ENCODE measurements at places on chromosomes 7 and 10.
A peak's percentile ranks its signal among the peaks of the same experiment; 100 is the strongest.

- no peak for DNase-seq
These were observed 191.5 kb upstream of the CELF2 start for GRCh38 chr10:10826125-10826524.

- no peak for DNase-seq
These were observed 22.4 kb upstream of the PWWP2B start for GRCh38 chr10:132374612-132375011.

DNA sequence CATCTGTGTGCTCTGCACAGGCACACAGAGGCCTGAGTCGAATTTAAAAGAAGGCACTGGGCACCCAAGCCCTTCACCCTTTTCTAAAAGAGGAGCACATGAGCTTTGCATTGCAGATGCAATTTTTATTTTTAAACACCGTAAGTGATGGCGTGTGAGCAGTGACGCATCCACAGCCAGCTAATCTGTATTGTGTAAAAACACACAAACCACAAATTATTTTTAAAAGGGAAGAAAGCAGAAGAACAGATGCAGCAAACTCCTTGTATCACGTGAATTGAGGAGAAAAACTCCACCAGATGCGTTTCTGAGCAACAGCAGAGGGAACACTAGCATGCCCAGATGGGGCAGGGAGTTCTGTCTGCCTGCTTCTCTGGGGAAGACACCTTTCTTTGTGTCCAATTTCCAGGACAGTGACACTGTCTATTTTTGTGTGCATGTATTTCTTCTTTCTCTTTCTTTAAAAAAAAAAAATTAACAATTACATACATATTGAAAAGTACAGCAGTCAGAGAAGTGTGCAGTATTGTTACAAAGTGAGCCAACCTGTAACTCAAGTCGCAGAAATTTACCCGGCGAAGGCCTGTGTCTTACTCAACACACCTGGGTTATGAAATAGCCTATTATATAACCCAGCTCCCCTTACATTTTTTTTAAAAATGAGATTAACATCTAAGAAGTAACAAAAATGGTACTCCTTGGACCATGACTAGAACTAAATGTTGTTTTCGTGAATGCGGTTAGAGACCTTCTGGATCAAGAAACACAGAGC is 39.2 kb downstream of the EEPD1 start:
- no peak for DNase-seq

- no peak for DNase-seq
These were observed 194.8 kb downstream of the ABCA13 start for GRCh38 chr7:48366096-48366495.

DNA sequence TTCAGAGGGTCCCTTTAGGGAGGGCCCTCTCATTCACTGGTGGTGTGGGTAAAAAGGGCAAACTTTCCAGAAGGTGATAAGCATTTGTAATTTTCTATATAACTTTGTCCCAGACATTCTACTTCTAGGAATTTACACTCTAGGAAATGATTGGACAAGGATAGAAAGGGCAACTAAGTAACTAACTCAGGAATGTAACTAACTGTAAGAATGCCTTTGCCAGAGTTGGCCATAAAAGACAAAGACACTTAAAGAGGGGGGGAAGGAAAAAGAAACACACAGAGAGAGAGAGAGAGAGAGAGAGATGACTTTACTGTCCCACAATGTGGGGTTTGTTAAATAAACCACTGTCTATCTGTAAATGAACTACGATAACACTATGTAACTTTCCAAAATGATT is 38.5 kb upstream of the ITPRID1 start:
- DNase-seq = no peak

DNA sequence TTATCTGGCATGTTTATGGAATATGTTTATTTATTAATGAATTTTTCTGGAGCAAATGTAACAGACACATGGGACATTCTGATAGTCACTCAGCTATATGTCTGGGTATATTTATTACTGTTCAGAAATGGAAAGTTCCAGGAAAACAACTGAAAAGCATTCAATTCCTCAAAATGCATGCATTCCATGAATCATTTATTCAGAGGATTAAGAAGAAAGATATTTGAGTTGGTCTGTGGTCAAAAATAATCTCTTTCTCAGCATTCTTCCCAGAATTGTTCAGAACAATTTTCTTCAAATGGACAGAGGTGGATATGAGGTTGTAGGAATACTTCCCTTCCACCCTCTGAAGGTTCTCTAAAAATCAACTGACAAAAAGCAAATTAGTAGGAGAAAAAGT is 97.6 kb upstream of the ITGB1 start:
- DNase-seq = no peak

DNA sequence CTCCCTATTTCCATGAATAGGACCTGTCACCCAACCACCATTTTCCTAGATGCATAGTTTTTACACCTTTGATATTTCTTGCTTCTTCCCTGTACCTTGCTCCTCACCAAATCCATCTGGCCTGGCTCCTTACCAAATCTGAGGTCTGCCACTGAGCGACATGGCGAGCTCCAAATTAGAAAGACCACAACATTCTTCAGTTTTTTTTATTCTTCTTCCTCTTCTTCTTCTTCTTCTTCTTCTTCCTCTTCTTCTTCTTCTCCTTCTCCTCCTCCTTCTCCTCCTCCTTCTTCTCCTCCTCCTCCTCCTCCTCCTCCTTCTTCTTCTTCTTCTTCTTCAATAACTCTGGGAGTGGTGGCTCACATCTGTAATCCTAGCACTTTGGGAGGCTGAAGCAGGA is 7.1 kb downstream of the CPED1 start:
- DNase-seq = no peak

GRCh38 chr7:22338877-22339276 is 18.1 kb downstream of the RAPGEF5 start:
- DNase-seq = no peak

DNA sequence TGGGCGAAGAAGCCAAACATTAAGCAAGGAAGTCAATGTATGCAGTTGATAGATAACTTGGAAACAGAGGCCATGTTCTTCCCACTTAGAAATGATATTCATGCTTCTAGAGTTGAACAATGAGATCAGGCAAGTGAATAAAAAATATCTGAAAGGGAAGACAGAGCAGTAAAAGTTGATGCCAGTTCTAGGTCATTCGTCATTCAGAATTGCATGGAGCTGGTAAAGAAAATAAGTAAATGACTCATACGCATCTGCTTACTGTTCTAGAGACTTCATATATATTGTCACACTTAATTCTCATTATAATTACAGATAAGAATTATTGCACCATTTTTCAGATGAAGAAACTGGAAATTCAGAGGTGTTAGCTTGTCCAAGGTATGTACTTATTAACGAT is 158.9 kb upstream of the FERD3L start:
- DNase-seq = no peak

DNA sequence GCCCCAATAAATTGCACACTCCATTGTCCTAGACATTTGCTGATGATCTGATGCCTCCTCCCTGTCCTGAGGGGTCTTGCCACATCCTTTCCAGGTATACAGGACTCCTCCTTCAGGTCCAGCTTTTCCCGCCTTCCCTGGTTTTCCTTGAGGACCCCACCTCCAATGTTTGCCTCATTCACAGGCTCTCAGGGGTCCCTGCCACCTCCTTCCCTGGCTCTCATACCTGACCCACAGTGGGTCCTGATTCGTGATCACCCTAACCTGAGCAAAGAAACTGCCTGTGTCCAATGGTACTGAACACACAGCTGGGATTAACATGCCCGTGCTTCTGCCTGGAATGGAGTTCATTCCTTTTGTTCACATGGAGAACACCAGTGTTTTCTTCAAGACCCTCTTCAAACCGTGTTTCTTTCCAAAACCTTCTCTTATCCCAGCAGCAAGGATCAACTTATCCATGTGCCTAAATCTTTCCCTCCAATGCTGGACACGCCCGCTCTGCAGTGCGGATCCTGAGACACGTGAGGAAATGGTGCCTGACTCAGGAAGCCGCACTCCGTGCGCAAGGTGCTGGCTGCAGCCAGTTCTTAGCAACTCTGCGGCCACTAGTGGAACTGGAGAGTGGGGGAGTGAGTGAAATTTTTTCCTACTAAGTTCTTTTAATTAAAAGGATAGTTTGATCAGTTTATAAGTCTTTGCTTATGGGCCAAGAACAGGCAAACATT is 354.6 kb upstream of the SHH start:
- DNase-seq = no peak

GRCh38 chr10:14543046-14543903 is 212.6 kb upstream of the FRMD4A start:
- DNase-seq = no peak

DNA sequence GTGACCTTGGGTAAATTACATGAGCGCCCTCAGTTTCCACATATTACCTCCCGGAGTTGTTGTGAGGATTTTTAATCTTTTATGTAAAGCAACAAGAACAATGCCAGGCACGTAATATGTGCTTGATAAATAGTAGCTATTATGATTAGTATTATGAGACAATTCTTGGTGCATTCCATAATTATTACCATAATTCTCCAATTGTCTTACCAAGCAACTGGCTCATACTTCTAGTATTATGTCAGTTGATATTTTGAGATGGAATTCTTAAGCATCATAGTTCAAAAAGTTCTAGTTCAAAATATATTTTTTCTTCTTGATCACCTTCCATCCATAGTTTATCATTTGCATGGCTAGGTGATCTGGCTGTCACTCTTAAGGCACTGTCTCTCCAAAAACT is 259.0 kb downstream of the BBS9 start:
- DNase-seq = no peak

DNA sequence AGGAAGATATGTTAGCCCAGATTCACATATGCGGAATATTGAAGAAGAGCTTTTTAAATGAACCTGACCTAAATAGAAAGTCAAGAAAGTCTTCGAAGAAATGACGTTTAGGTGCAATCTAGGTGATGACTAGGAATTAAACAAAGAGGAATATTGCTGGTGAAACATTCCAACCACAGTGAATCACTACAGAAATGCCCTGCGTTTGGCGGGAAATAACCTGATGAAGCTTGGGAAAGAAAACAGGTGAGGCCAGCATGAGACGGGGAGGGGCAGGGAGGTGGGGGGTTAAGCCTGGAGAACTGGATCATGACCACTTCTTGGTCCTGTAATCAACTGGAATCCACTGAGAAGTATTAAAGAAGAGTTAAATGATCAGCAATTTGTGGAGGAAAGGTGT is 299.4 kb upstream of the VSTM2A start:
- no peak for DNase-seq

- peak; percentile 76 for DNase-seq
These were observed at the start of gene OPTN for GRCh38 chr10:13099666-13100348. Gene OPTN (plus strand): TSS chr10:13100163. CDS start chr10:13109123, 8,960 bp downstream.

DNA sequence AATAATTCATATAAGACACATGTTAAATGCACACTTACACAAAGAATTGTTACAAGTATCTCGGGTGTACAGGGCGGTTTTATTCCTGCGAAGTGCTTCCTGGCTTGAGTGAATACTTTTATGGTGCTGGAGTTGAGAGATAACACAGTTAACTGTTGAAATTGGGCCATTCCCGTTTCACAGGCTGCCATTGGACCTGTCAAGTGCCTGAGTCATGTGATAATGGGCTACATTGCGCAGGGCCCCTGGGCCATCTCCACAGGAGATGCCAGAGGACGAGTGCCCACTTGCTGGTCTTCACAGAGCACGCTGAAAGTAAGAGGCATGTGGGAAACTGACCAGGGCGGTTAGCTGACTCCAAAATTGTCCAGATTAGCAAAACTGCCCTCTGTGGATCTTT is 4.8 kb downstream of the FBH1 start:
- no peak for DNase-seq

- no peak for DNase-seq
These were observed 143.0 kb downstream of the DIP2C start for GRCh38 chr10:546451-546850.

- no peak for DNase-seq
These were observed 785.7 kb downstream of the CNTNAP2 start for GRCh38 chr7:146902266-146902665.

- DNase-seq = no peak
These were observed 415.1 kb upstream of the C7orf33 start for GRCh38 chr7:148175512-148175911.

- DNase-seq = no peak
These were observed 589.4 kb upstream of the MBL2 start for GRCh38 chr10:53361936-53362335.

DNA sequence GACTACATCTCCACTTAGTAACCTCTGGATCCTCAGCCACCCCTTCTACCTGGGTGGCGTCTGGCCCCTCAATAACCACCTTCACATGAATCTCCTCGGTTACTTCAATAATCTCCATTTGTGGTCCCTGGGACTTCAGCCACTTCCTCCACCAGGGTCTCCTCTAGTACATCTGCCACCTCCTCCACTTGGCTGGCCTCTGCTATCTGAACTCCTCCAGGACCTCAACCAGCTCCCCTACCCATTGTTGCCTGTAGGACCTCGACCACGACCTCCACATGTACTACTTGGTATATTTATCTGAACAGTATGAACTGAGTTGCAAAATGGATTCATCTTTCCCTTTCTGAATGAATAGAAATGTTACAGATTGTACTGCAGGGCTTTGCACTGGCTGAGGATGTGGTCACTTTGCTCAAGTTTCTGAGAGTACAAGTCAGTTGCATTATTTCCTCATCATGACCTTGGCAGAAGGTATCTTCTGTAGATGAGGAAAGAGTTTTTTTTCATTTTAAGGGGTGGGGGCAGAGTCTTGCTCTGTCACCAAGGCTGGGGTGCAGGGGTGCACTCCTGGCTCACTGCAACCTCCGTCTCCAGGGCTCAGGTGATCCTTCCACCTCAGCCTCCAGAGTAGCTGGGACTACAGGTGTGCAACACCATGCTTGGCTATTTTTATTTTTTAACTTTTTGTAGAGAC is 36.0 kb downstream of the MAT1A start:
- no peak for DNase-seq

DNA sequence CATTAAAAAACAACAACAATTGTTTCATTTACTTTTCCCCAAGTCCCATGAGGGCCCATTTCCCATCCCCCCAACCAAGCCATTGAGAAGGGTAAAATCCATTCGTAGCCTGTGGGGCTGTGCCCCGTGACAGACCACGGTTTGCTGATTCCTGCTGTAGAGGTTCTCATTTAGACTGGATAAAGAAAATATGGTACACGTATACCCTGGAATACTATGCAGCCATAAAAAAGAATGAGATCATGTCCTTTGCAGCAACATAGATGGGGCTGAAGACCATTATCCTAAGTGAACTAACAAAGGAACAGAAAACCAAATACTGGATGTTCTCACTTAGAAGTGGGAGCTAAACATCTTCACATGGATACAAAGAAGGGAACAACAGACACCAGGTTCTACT is 44.9 kb downstream of the ZNF783 start:
- no peak for DNase-seq

DNA sequence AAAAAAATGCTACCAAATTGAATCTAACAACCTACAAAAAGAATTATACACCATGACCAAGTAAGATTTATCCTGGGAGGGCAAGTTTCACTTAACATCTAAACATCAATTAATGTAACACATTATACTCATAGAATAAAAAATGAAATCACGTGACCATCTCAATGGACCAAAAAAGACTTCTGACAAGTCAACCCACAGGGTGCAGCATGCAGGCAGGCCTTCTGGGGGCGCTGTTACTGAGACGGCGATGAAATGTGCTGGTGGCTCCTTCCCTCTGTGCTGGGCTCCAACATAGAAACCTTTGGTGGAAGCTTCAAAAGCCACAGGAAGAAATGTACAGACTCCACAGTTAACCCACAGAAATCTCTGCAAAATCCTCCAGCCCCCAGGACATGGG is 103.1 kb downstream of the INHBA start:
- DNase-seq = no peak

GRCh38 chr10:57988964-57989363 is 278.7 kb downstream of the IPMK start:
- DNase-seq = no peak
